ENCODE measurements at places on chromosomes 7 and 10. TPM values are rescaled to one million over a fixed set of nuclear protein-coding genes. Genes with fewer than 3 reads are reported as not detected.

NSMCE4A gene
- 58.2 TPM for polyA plus RNA-seq

LRMDA gene
- polyA plus RNA-seq = not detected

IGFBP3 gene
- 11.1 TPM for polyA plus RNA-seq

DNA sequence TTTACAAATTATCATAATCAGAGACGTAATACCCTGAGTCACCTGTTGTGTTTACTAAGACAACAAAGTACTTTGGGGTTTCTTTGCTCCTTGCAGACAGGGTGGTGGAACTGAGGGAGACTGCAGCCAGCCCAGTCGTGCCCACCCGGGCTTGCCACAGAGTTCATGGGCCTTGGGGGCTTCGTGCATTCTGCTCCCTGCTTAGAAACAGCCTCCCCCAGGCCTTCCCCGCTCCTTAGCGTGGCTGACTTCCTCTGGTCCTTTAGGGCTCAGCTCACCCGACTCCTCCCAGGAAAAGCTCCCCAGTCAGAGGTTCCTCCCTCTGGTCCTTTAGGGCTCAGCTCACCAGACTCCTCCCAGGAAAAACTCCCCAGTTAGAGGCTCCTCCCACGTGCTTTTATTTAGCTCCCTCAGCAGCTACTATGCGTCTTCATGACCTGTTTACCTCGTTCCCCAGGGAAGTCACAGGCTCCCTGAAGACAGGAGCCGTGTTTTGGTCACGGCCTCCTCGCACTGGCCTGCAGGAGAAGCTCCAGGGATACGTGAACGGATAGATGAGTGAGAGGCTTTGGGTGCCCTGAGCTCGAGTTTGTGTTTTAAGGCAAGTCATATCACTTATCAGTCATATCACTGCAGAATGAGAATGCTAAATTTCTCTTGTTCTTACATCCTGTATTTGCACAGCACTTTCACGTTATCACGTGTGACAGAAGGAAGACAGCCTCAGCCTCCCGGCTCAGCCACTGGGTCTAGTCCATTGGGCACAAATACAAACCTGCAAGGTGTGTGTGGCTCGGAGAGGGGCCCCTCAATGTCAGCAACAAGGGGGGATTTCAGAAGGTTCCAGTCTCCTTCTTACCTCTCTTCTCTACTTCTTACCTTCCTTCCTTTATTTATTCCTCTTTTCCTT lies 52.7 kb upstream of the VIPR2 start:
- DNase-seq = peak; percentile 23

GRCh38 chr7:127353897-127354296 lies 38.6 kb downstream of the ZNF800 start:
- no peak for DNase-seq

DNA sequence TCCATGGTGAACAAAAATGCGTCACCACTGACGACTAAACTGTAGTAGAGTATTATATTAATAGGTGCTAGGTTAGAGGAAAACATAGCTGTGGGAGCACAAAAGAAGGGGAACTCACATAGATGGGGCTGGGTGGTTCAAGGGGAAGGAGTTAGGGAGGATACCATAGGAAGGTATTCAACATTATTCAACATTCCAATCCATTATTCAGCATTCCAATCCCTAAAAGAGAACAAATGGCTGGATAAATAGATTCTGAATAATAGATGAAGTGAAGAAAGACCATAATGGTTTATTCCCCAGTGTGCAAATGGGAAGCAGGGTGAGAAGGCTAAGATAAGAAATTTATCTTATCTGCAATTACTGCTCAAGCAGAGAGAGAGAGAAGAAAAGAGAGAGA lies 61.4 kb downstream of the AASS start:
- no peak for DNase-seq

DNA sequence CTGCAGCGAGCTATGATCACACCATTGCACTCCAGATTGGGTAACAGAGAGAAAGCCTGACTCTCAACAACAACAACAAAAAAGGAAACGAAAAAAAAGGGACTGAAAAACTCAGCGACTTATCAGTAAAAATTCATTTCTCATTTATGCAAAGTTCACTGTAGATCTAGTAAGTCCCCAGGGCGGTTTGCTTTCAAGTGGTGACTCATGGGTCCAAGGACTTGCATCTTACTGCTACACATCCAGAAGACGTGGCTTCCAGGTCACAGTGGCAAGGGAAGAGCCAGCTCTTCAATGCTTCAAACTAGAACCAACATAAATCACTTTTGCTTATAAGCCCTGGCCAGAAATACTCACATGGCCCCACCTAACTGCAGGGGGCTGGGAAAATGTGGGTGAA lies 178.3 kb upstream of the AUTS2 start:
- no peak for DNase-seq

GRCh38 chr10:110733218-110733952 lies 89.2 kb downstream of the RBM20 start:
- DNase-seq = no peak

DNA sequence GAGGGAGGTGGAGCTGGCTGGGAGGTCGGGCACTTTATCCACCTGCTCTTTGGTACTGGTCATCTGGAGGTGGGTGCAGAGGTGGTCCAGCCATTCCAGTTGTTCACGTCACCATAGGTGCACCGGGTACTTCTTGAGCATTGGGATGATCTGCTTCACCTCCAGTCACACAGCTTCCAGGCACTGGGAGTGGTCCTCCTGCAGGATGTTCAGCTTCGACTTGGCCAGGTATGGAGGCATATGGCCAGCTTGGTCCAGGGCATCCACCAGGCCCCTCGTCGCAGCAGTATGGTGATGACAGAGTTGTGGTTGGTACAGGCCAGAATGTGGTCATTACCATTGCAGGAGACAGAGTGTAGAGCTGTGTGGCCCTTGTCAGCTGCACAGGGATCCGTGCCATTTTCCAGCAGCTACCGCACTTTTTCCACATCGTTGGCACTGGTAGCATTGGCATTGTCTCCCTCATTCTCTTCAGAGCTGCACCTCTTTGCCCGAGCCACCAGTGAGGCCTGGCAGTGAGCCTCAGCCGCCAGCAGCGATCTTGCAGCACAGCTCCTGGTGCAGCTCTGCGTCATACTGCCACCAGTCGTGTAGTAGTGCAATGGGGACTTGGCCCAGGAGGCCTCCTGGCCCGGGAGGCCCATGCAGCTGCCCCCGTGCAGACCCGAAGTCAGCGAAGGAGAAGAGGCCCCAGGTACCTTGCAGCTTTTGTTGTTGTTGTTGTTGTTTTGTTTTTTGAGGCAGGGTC lies 150.9 kb downstream of the ZNF22 start:
- no peak for DNase-seq

DNA sequence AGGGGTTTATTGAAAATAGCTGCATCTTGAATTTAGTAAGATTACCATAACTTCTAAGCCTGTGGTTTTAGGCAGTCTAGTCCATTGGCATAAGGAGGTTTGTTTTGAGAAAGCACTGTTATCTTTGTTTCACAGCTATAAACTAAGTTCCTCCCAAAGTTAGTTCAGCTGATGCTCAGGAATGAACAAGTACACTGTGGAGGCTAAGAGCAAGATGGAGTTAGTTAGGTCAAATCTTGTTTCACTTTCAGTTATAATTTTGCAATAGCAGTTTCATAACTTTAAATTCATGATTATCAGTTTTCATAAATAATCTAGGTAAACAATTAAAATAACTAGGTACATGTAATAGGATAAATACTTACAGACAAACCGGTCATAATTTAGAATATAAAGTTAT lies 15.4 kb downstream of the SEC61G start:
- no peak for DNase-seq

- DNase-seq = no peak
These were observed 70.6 kb upstream of the RHEB start for GRCh38 chr7:151590071-151590849.

DNA sequence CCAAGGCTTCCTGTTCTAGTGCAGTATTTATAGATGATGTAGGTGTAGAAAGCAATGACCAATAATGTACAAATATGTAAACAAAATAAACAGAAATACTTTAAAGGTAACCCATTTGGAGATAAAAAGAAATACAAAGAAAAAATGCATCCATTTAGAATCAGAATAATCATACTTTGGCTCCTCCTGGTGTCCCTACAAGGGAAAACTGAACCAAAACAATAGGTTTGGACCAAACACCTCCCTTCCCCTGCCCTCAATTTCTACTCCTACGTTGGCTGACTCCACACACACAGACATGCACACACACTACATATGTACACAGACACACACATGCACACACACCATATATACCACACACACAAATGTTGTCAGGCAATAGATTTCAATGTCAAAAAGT lies 36.0 kb downstream of the C10orf143 start:
- DNase-seq = no peak

DNA sequence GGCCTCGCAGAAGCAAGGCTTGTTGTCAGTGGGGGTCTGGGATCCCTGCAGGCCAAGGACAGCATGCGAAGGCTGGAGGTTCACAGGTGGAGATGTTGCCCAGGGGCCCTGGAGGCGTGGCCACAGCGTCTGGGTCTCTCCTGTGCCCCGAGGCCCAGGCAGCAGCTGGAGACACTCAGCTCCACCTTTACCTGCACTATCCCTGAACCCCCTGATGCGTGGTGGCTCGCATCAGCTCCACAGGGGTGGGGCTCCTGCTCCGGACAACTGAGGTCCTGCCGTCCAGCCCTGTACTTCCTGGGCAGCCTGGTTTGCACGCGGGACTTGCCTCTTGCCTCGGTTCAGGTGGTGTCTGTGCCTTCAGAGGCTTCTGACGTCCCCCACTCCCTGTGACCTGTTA lies 54.6 kb upstream of the ZNF32 start:
- no peak for DNase-seq

- no peak for DNase-seq
These were observed 13.1 kb downstream of the SDHAF3 start for GRCh38 chr7:97130417-97131139.

DNA sequence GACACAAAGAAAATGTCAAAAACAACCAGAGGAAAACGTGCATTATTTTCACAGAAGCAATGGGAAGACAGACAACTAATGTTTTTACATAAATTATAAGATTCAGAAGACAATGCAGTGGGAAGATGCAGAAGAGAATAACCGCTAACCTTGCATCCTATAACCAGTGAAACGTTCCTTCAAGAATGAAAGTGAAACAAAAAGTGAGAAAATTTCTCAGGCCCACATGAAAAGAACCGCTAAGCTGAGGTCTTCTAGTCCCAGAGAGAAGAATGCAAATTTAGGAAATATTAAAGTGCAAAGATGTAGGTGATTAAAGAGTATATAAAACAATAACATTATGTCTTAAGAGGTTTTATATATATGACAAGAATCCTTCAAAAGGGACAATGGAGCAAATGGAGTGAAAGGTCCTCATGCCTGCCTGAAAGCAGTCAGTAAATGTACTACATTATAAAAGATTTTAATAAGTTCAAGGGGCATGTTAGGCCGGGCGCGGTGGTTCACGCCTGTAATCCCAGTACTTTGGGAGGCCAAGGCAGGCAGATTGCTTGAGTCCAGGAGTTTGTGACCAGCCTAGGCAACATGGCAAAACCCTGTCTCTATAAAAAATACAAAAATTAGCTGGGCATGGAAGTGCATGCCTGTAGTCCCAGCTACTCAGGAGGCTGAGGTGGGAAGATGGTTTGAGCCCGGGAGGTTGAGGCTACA lies 43.1 kb upstream of the DDC start:
- no peak for DNase-seq

DNA sequence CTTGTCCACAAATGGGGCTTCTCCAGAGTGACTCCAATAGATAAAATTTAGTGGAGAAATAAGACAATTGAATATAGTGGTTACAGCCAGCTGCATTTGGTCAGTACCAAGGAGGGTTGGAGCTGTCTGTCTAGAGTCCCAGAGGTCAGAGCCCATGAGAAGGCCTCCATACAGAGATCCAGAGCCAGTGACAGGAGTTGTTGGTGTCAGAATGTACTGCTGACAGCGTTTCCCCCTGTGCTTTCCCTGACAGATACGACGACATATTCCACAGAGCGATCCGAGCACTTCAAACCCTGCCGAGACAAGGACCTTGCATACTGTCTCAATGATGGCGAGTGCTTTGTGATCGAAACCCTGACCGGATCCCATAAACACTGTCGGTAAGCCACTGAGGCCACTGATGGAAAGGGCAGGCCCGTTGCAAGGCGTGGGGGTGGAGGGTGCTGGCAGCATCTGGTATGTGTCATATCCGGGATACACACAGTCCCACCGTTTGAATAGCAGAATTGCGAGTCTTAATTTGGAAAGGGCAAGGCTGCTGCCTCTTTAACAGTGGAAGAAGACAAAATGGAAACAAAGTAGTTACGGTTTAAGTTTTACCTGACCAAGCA lies 483.6 kb downstream of the NRG3 start:
- no peak for DNase-seq

- DNase-seq = no peak
These were observed 714.0 kb upstream of the GHITM start for GRCh38 chr10:83425306-83425705.

- DNase-seq = no peak
These were observed 19.1 kb downstream of the PLPP4 start for GRCh38 chr10:120475844-120476791.
